ENCODE measurements at places on chromosomes 2 and 18.

DNA sequence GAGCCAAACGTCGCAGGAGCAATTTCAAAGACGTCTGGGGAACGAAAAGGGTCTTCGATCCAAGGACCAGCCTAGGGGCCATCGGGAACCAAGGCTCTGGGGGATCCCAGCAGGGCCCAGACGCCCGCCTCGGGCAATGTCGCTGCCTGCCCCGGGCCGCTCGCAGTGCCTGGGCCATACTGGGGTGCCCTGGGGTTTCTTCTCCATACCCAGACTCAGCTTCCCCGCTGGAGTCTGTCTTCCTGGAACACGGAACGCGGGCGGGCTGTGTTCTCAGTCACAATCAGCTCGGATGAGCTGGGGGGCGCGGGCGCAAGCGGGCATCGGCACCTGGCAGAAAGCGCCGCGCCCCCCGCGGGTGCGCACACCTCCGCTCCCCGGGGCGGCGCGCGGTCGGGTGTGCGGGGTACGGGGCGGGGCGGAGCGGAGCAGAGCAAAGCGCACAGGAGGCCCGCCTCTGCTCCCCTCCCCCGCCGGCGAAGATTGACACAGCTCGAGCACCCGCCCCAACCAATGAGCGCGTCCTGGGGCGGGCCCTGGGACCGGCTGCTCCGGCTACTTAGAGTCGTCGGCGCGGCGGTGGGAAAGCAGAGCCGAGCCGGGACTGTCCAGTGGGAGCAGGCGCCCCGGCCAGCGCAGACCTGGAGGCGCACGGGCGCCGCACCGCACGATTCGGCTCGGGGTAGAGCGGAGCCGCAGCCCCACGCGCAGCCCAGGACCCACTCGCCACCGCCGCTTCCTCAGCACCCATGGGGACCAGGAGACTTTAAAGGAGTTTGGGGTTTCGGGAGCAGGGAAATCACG lies at the start of gene LRATD1:
Gene LRATD1 (plus strand): TSS at position 585 of the 804 bp plus-strand sequence. CDS start 1,263 bp downstream, outside the sequence.
- H3K36me3 ChIP-seq: no peaks in the 10 kb centered on the region
- no peaks in the 10 kb centered on the region for H3K4me1 ChIP-seq
- H3K4me3 ChIP-seq: no peak within 1 kb of the TSS
- H3K27me3 ChIP-seq: no peaks in the 10 kb centered on the region
- no peak within 1 kb of the TSS for H3K27ac ChIP-seq

DNA sequence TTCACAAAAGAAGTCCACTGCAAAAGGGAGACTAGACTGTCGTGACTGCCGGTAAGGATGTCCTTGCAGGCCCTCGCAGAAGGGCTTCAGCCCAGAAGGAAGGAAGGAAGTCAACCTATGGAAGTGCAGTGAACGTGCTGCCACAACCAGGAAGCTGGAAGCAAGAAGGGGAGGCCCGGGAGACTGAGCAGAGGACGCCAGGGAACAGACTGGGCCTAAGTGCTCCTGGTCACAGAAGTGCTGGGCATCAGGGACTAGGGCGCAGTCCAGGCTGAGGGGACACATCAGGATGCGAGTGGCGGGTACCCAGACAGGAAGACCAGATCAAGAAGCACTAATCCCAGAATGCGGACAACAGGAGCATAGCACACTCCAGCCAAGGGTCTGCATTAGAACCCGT lies 78.8 kb downstream of the PIEZO2 start:
- H3K4me1 ChIP-seq: no peaks in the 10 kb centered on the region
- H3K36me3 ChIP-seq: no peaks in the 10 kb centered on the region
- H3K27ac ChIP-seq: no peak overlapping the region
- no peak for DNase-seq

- H3K27ac ChIP-seq: peak overlapping the region; percentile 69
- no peak for DNase-seq
- H3K4me3 ChIP-seq: peak overlapping the region; percentile 96
- H3K4me1 ChIP-seq: peaks cover 23% of the 10 kb centered on the region
- H3K36me3 ChIP-seq: peaks cover 6% of the 10 kb centered on the region
These were observed 446 bp upstream of the COPS7B start for GRCh38 chr2:231785822-231786176.

DNA sequence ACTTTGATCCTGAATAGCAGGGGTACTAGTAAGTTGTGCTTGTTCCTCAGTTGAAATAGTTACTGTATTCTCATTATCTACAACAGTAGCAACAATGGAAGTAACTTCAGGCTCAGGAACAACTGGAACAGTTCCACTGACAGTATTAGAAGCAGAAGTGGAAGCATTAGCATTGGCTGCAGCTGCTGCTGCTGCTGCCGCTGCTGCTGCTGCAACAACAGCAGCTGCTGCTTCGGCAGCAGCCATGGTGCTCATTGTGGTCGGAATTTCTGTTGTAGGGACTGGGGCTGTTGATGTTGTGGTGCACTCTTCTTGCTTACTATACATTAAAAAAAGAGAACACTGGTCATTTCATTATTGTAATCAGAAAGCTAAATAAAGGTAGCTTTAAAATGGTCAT lies 40.8 kb downstream of the PRPF40A start:
- H3K4me1 ChIP-seq: no peaks in the 10 kb centered on the region
- no peak for DNase-seq
- no peaks in the 10 kb centered on the region for H3K27me3 ChIP-seq

DNA sequence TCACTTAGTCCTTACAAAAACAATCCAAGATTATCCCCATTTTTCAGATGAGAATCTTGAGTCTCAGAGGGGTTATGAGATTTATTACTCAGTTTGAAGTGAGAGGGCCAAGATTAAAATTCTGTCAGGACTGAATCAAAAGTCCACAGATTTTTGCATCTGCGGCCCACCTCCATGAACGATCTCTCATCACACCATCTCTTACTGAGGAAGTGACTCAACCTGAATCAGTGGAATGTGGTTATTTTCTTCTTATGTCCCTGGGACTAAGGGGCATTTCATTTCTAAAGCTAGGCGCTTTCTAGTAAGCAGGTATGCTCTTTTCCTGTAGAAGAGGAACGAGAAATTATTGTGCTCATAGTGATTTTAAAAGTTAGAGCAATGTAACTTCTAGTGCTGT lies 360.3 kb upstream of the SPHKAP start:
- no peaks in the 10 kb centered on the region for H3K36me3 ChIP-seq
- no peaks in the 10 kb centered on the region for H3K4me1 ChIP-seq
- DNase-seq: no peak
- no peaks in the 10 kb centered on the region for H3K27me3 ChIP-seq

- H3K27ac ChIP-seq: no peak overlapping the region
- DNase-seq: no peak
- H3K27me3 ChIP-seq: no peaks in the 10 kb centered on the region
- H3K4me3 ChIP-seq: no peak overlapping the region
- no peaks in the 10 kb centered on the region for H3K4me1 ChIP-seq
These were observed 1331.8 kb upstream of the ZEB2 start for GRCh38 chr2:145851730-145852129.

DNA sequence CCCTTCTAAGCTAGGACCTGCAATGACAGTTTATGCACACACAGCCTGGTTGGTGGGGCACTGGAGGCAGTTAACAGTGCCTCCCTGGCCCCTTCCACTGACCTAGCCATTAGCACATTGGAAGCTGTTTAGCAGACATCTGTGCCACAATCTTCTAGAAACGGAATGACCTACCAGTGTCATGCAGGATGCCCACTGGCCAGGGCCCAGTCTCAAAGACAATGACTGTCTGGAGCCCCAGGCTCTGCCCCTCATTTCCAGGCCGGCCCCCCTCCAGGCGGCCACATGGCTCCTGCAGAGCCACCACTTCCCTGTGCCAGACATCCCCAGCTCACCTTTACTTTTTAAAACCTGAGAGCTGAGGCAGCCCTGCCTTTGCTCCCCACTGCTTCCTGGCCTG lies 123.5 kb upstream of the CAPN13 start:
- H3K27ac ChIP-seq: no peak overlapping the region
- no peaks in the 10 kb centered on the region for H3K27me3 ChIP-seq
- H3K4me3 ChIP-seq: no peak overlapping the region
- no peaks in the 10 kb centered on the region for H3K36me3 ChIP-seq
- no peaks in the 10 kb centered on the region for H3K4me1 ChIP-seq

GRCh38 chr18:59520562-59521355 lies 161.7 kb upstream of the LMAN1 start:
- no peaks in the 10 kb centered on the region for H3K27me3 ChIP-seq
- no peak for DNase-seq
- H3K4me3 ChIP-seq: no peak overlapping the region
- H3K4me1 ChIP-seq: no peaks in the 10 kb centered on the region
- H3K36me3 ChIP-seq: no peaks in the 10 kb centered on the region
- H3K27ac ChIP-seq: no peak overlapping the region

- no peak overlapping the region for H3K4me3 ChIP-seq
- no peak overlapping the region for H3K27ac ChIP-seq
- H3K27me3 ChIP-seq: no peaks in the 10 kb centered on the region
- H3K36me3 ChIP-seq: no peaks in the 10 kb centered on the region
These were observed 54.0 kb downstream of the GATA6 start for GRCh38 chr18:22223254-22223964.

DNA sequence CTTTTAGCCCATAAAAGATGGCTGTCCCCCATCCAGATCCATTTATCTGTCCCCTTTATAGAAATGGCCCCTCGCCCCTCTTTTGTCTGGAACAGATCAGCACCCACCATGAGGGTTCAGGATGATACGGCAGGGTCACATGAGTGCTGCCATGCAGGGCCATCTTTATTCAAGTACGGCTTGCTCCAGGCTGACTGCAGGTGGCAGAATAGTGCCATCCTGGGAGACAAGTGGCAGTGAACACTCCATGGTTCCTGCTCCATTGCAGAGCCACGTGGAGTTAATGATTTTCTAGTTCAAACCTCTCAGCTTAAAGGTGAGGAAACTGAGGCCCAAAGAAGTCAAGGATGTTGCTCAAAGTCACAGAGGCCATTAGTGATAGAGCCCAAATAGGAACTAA lies 180.6 kb downstream of the CLIP4 start:
- H3K4me3 ChIP-seq: no peak overlapping the region
- H3K27ac ChIP-seq: no peak overlapping the region
- H3K36me3 ChIP-seq: no peaks in the 10 kb centered on the region
- no peak for DNase-seq
- no peaks in the 10 kb centered on the region for H3K4me1 ChIP-seq

DNA sequence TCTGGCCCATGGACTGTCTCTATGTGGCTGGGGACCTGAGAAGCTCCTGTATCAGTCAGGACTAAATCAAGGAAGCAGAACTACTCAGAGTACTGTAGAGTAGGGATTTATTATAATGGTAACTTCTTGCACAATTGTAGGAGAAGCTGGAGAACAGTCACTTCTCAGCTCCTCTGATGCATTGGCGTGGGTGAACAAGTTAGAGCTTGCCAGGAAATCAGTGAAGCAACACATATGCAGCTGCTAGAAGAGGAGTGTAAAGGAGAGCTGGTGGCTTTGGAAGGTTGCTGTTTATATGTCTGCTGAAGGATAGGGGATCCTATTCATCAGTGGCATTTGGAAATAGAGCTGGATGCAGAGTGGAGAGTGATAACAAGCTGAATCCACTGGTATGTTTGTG lies 215.5 kb upstream of the CWC22 start:
- DNase-seq: no peak
- no peaks in the 10 kb centered on the region for H3K36me3 ChIP-seq
- no peak overlapping the region for H3K27ac ChIP-seq
- H3K4me1 ChIP-seq: no peaks in the 10 kb centered on the region

- peaks cover 12% of the 10 kb centered on the region for H3K4me1 ChIP-seq
- H3K4me3 ChIP-seq: no peak overlapping the region
- no peaks in the 10 kb centered on the region for H3K27me3 ChIP-seq
- no peak for DNase-seq
- no peak overlapping the region for H3K27ac ChIP-seq
- no peaks in the 10 kb centered on the region for H3K36me3 ChIP-seq
These were observed 42.1 kb downstream of the ROCK1 start for GRCh38 chr18:21069468-21069867.

DNA sequence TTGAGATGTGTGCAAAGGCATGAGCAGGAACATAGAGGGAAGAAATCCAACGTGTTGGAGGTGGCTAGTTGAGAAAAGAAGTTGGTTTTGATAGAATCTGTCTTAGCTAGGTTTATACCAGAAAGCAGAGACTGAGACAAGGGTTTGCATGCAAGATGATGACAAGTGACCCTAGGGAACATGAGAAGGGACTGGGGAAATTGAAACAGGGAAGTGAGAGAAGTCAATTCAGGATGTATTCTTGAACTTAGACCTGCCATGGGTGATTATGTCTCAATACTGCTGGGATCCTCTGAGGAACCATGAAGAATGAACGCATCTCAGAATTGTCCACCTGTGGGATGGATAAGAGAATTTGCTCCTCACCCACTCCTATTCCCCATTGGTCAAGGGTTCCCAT lies 20.5 kb downstream of the IL36A start:
- no peak overlapping the region for H3K27ac ChIP-seq
- H3K4me3 ChIP-seq: no peak overlapping the region
- H3K4me1 ChIP-seq: no peaks in the 10 kb centered on the region
- no peaks in the 10 kb centered on the region for H3K36me3 ChIP-seq

DNA sequence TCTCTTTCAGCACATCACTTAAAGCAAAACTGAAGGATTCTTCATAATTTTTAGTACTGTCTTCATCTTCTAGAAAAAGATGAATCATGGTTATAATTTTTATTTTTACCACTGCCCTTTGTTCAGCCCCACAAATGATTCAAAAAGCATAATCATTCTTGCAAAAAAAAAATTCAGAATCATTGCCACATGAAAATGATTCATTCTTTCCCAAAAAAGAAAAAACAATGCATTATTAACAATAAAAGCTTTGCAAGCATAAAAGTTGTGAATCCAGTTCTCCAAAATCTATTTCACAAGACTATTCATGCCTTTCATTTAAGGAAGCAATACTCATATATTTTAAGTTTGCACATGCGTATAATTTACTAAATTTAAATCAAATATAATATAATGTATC lies 204.8 kb downstream of the RBM43 start:
- no peak overlapping the region for H3K27ac ChIP-seq
- no peaks in the 10 kb centered on the region for H3K36me3 ChIP-seq
- no peaks in the 10 kb centered on the region for H3K27me3 ChIP-seq
- no peak overlapping the region for H3K4me3 ChIP-seq
- no peaks in the 10 kb centered on the region for H3K4me1 ChIP-seq

GRCh38 chr2:10489842-10490555 lies 41.9 kb upstream of the ODC1 start:
- H3K36me3 ChIP-seq: no peaks in the 10 kb centered on the region
- H3K4me1 ChIP-seq: peaks cover 10% of the 10 kb centered on the region
- DNase-seq: no peak
- H3K4me3 ChIP-seq: no peak overlapping the region
- no peak overlapping the region for H3K27ac ChIP-seq

- no peak for DNase-seq
- no peaks in the 10 kb centered on the region for H3K4me1 ChIP-seq
- H3K27ac ChIP-seq: no peak overlapping the region
These were observed 208.9 kb downstream of the MIB1 start for GRCh38 chr18:21949326-21950015.

- no peak overlapping the region for H3K4me3 ChIP-seq
- DNase-seq: no peak
- H3K27me3 ChIP-seq: no peaks in the 10 kb centered on the region
- H3K4me1 ChIP-seq: no peaks in the 10 kb centered on the region
- no peaks in the 10 kb centered on the region for H3K36me3 ChIP-seq
- no peak overlapping the region for H3K27ac ChIP-seq
These were observed 335.9 kb downstream of the DLGAP1 start for GRCh38 chr18:4119127-4119648.

Data from effector memory CD4-positive, alpha-beta T cell (primary cell).